ENCODE measurements at places on chromosomes 3 and 15.

- DNase-seq: peak; percentile 4
These were observed 594 bp upstream of the ICE2 start for GRCh38 chr15:60479361-60480110.

GRCh38 chr3:12303534-12303933 lies 14.7 kb downstream of the PPARG start:
- DNase-seq: no peak

GRCh38 chr3:57757642-57758297 lies 1.7 kb downstream of the SLMAP start:
- no peak for DNase-seq

GRCh38 chr3:10568549-10568948 lies 63.2 kb upstream of the ATP2B2 start:
- DNase-seq: no peak

DNA sequence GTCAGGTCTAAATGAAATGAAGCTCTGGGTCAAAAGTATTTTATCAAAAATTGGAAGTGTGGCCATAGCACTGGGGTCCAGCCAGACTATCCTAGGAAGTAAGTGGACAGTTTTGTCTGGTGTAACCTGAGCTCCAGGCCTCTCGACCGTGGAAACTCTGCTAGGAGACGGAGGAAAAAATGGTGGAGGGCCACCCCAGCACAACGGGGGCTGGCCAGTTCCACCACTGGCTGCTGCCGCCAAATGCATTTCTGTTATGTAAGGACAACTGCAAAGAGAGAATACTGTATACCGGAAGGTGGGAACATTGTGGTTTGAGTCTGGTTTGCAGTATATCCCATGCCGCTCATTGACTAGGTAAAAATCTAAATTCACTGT lies 235.7 kb downstream of the GREM1 start:
- DNase-seq: no peak

GRCh38 chr15:32766101-32766500 lies 48.3 kb downstream of the GREM1 start:
- DNase-seq: no peak

DNA sequence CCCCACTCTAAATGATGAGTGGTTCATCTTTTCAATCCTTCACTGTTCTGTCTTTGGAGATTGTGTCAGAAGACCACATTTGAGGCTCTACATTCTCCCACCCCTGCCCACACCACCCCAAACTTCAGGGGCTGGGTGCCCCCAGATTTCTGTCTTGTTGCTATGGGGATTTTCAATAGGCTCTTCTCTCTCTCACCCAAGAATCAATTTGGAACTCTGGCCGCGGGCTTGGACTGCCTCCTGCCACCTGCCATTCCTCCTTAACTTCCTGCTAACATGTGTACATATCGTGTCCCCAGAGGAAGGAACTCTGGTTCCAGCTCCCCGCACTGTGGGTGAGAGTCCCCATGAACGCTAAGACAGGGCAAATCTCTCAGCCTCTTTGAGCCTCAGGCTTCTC lies 67.4 kb upstream of the LARS2 start:
- DNase-seq: no peak

DNA sequence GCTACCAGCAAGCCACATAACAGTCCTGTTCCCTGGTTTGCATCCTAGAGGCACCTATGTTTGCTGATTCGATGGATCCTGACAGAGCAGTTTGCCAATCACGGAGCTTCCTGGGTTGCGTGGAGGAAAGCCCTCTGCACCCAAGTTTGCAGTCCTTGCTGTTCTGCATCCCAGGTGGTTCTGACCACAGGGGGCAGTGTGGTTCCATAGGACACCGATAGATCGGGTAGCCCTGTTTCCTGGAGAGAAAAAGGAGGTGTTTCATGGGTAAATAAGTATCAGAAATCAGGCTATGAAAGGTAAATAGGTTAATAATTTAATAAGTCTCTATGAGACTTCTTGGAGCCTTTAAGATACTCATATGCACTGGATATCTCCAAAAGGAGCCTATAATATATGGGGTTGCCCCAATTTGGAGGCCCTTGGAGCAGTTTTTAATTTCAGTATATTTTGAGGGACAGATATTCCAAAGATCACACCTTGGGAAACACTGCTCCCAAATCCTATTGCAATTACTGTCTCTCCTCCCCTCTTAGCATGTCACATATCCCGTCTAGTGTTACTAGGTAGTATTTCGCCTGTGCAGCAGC lies 194.6 kb upstream of the TPM1 start:
- DNase-seq: peak; percentile 16

DNA sequence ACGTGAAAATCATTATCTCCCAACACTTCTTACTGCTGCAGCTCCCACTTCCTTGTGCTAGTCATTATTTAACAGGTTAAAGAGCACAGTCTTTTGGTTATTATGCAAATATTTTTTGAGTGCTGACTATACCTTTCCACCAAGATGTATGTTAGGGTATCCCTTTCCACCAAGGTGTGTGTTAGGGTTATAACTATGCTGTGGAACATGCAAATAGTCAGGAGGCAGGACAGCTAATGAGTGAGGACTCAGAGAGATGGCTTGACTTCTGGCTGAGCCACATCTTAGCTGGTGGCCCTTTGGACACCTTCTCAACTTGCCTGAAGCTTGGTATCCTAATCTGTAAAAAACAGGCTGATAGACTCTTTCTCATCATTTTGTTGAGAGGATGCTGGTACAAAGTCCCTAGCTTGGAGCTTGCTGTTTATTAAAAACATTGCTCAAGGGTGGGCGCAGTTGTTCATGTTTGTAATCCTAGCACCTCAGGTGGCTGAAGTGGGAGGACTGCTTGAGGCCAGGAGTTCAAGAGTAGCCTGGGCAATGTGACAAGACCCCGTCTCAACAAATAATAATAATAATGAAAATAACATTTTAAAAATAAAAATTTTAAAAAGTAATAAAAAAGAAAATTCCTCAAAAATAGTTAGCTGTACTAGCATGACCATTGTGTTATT lies 160.5 kb upstream of the ADAMTS9 start:
- DNase-seq: no peak

GRCh38 chr15:92519709-92520108 lies 126.0 kb downstream of the ST8SIA2 start:
- DNase-seq: no peak

DNA sequence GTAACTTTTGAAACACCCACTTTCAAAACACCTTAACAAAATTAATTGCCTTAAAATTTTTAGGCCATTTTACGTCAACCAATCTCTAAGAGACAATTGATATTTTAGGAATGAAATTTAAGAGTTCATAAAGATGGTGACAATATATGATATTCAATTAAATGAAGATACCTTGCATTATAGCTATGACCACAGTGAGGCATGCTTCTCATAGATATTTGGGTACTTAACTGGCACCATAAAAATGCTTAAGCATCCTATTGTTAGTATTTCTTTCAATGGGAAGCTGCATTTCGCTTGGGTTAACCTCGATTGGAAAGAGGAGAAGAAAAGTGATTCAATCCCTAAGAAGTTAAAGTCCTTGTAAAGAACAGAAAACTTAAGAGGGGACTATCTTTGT lies 209.0 kb downstream of the GAP43 start:
- no peak for DNase-seq

DNA sequence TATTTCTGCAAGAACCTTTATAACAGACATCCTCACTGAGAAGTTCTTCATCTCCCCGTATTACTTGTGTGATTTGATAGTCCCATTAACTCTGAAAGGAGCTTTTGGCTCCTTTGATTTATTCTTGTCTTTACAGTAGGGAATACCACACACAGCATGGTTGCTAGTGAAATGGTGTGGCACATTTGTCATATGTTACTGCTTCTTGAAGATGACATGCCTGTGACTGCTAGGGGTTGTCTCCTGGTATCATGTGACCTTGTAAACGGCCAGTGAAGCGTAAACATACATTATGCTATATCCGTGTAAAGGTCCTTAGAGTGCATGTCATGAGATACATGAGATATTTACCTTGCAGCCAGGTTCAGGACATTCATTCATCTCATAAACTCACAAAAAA lies 197.9 kb downstream of the RYR3 start:
- no peak for DNase-seq

DNA sequence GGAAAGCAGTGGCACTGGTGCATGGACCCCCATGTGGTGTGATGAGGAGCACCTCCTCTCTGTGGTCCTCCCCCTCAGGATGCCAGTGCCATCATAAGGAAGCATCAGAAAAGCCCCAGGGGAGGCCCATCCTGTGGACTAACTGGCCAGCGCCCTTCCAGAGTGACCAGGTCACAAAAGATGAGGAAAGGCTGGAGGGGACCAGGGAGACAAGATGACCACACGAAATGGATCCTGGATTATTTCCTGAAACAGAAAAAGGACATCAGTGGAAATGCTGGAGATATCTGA lies 56.4 kb downstream of the TPRA1 start:
- no peak for DNase-seq

- no peak for DNase-seq
These were observed 3.8 kb downstream of the DCBLD2 start for GRCh38 chr3:98897701-98898100.

DNA sequence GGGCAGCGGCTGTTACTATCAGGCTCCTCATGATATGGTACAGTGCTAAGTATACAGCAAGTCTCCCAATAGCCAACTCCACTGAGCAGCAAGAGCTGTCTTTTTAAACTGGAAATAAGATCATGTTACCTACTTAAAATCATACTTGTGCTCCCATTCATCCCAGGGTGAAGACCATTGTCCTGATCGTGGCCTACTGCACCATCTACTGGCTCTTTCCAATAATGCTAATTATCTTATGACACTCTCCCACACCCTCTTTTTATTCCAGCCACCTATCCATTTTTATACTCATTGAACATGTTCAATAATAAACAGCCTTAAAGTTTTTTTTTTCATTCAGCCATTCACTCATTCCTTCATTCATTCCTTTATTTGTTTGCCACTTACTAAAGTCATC lies 117.7 kb downstream of the GBE1 start:
- no peak for DNase-seq

GRCh38 chr3:194215392-194215791 lies 79.4 kb downstream of the HES1 start:
- no peak for DNase-seq

- no peak for DNase-seq
These were observed 244.0 kb downstream of the OCA2 start for GRCh38 chr15:27855137-27855536.

- DNase-seq: no peak
These were observed 143.1 kb downstream of the MYLK start for GRCh38 chr3:123741041-123741511.

GRCh38 chr15:72445426-72445825 lies 28.7 kb upstream of the ARIH1 start:
- no peak for DNase-seq

GRCh38 chr3:52623234-52623792 lies 62.4 kb downstream of the PBRM1 start:
- DNase-seq: no peak

DNA sequence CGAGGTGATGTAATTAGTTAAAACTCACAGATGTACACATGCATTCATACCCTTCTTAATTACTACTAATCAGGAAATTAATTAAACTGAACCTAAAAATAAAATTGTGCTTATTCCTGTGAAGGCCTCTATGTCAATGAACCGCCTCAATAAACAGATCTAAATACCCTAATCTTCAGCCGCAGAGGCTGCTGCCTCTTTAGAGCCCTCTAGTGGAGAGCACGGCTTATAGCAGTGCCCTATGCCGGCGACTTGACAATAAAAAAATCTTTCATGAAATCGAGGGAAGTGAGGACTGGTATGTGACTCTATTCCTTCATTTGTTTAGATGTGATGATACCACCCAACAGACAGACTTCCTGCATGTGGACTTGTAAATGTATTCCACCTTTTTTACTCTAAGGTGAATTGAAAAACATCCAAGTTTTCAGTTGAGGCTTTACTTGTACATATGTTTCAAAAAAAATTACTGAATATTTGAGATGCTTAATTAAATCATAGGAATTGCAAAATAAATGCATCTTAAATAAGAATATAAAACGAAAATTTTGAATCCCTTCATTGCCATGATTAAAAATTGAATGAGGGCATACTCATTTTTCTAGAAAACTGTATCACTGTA lies 8.3 kb upstream of the EPHA3 start:
- DNase-seq: peak; percentile 13

- DNase-seq: no peak
These were observed 340.8 kb downstream of the PLOD2 start for GRCh38 chr3:145820170-145820569.

DNA sequence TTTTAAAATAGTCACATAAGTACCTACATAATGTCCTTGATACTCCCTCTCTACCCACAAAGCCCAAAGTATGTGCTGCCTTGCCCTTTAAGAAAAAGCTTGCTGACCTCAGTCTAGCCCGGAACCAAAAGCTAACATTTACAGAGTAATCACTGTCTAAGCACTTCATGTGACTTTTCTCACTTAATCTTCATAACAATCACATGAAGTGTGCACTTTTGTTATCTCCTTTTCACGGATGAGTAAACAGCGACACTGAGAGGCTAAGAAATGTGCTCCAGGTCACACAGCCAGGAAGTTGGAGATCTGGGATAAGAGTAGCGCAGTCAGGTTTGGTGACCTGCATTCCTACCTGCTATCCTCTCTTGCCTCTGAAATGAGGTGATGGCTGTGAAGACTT lies 194.0 kb downstream of the ITPR1 start:
- DNase-seq: no peak

DNA sequence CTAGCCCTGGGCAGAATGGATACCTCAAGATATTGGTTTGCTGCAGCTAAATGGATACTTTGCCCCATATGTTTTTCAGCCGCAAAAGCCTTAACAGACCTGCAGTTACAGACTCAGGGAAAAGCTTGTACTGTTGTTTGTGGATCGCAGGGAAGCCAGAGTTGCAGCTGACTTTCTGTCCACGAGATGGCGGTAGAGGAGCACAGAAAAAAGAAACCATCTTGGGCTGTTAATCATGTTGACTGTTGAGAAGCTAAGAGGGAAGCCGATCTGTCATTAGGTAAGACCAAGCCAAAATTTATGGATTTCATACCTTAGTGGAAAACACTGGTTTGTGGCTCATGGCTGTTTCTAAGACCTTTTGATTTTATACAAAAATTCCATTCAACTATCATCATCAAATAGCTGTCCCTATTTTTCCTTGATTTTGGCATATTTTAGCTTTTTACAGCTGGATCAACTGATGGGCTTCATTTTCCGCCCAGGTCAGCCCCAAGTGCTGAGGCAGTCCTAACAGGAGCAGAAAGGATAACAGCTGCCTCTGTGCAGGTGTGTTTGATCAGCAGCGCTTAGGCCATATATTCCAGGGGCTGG lies 205.7 kb upstream of the ZPLD1 start:
- peak; percentile 72 for DNase-seq

DNA sequence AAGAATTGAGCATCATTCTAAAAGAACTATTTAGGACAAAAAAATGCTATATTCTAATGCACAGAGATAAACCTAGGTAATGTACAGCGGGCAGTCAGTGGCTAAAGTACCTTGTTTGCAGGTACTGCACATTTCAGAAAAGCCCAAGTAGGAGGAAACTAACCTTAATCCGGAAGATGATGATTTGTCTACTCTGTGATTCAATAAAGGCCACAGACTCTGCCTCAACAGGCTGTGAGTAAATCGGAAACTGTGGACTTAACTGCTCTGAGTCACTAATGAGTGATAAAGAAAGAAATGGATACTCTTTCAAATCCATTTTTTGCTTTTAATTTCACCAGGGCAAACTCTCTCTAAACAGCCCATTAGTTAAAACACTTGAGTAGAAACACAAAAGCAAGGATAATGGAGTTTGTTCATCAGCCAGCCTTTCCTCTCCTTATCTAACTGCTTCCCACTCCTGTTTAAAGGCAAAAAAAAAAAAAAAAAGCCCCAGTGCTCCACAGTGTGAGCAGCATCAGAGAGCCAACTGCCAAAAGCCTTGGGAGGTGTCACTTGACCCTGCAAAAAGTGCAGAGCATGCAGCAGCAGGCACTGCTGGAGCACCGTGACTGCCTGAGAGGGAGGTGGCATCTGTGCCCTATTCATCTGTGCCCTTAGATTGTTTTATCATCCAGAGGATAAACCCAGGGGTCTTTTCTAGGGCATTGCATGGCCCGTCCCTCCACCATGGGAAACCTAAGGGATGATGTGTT lies 187.7 kb downstream of the SATB1 start:
- DNase-seq: no peak
